Renal pelvis (tissue), 12 donors: ENCODE measurements at places on chromosomes 16 and 17. TPM values are rescaled to one million over a fixed set of nuclear protein-coding genes. Genes with fewer than 3 reads are reported as not detected.
A peak's percentile ranks its signal among the peaks of the same experiment; 100 is the strongest.

Gene WFIKKN1
- polyA plus RNA-seq: 2.2 TPM

Gene HOXB5
- polyA plus RNA-seq: 48.2 TPM

Gene PIMREG
- polyA plus RNA-seq: 30.4 TPM

Gene SPEM2
- polyA plus RNA-seq: not detected

- DNase-seq: peak; percentile 15
Observed at GRCh38 chr16:76360404-76360803, 83.2 kb downstream of the CNTNAP4 start.

- DNase-seq: no peak
Observed at GRCh38 chr16:31505483-31505882, 2.7 kb downstream of the RUSF1 start.

DNA sequence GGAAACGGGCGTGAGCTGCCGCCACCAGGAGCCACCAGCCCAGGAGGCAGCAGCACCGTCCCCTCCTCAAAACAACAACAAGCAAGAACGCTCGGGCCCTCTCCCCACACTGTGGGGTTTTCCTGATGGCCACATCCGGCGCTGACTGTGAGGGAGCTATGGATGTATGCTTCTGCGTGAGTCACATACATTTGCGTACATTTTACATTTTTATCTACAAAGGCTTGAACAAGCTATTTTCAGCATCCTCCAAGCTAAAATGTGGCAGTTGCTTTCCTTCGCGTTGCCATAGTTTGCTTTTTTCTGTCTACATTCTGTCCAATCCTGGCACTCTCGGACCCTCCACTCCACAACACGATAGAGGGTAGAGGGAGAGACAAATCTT, 2.0 kb upstream of the ABR start:
- DNase-seq: no peak

DNA sequence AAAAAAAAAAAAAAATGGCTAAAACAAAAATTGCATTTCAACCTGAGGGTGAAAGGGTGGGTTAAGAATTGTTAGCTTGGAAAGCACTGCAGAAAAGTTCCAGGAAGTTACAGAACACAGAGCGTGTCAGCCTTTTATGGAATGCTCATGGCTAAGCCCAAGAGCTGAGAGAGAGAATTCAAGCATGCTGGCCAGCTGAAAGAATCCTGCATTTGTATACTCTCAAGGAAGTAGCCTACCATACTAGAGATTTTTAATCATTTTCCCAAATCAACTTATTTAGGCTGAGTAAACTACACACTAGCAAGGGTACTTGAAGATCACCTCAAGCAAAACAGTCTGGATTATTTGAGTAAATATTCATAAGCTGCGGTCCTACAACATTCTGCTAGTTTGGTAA, 153.9 kb downstream of the KCNJ2 start:
- no peak for DNase-seq
